ENCODE measurements at places on chromosomes 11 and 22. TPM values are rescaled to one million over a fixed set of nuclear protein-coding genes. Genes with fewer than 3 reads are reported as not detected.

GRCh38 chr11:107999759-108000455 is 8.8 kb upstream of the CUL5 start:
- no peak for DNase-seq

- no peak for DNase-seq
Measured at GRCh38 chr11:111957663-111958444, 20.7 kb downstream of the DIXDC1 start.

DNA sequence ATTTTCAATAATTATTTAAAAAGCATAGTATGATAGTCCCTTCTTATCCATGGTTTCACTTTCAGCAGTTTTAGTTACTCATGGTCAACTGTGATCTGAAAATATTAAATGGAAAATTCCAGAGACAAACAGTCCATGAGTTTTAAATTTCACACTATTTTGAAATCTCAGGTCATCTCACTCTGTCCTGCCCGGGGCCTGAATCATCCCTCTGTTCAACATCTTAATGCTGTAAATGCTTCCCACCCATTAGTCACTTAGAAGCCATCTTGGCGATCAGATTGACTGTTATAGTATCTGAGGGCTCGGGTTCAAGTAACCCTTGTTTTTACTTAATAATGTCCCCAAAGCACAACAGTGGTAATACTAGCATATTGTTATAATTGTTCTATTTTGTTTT is 1509.3 kb downstream of the FAM181B start:
- no peak for DNase-seq

DNA sequence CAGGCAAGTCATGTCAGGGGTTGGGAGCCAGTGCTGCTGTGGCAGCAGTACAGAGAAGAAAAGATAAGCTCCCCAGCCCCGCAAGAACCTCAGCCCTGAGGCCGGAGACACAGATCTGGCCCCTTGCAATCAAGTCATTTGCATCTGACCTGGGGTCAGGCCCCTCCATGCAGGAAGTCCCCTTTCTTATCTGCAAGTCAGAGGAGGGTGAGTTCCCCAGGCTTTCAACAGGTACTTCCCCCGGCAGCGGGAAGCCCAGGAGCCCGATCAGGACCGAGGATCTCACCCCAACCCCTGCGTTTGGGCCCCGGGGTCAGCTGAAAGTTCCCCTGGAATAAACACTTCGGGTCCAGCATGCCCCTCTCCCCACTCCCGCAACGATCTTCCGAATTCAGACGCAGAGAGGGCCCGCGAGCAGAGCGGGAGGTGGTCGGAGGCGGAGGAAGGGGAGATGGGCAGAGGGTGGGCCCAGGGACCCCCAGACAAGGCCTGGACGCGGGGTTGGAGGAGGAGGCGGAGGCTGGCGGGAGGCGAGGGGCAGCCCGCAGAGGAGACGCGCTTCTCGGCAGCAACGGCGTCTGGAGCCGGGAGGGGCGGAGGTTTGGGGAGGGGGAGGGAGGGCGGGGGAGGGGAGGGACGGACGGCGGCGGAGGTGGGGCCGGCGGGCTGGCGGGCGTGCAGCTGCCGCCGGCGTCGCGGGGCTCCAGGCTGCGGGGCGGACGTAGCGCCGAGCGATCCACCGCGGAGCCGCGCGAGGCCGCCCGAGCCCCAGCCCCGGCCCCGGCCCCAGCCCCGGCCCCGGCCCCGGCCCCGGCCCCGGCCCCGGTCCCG is at the start of gene TSPAN18:
TSS of gene TSPAN18 (plus strand) at position 680 of the 831 bp plus-strand sequence. CDS start 179,455 bp downstream, outside the sequence.
- DNase-seq = peak; percentile 19

DNA sequence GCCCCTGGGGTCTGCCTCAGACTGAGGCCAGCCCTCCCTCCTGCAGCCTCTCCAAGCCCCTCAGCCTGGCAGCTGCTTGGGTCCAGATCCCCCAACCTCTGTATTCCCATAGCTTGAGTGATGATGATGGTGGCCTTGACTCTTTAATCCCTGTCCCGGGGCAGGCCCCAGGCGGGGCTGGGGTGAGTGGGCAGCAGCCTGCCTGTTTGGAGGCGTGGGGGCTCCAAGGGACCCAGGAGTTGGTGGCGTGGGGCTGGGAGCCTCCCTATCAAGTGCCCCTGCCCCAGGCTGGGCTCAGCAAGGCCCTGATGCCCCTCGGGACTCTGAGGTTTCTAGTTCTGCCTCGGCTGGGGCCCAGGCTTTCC is 22.5 kb downstream of the PPIL2 start:
- DNase-seq = no peak

DNA sequence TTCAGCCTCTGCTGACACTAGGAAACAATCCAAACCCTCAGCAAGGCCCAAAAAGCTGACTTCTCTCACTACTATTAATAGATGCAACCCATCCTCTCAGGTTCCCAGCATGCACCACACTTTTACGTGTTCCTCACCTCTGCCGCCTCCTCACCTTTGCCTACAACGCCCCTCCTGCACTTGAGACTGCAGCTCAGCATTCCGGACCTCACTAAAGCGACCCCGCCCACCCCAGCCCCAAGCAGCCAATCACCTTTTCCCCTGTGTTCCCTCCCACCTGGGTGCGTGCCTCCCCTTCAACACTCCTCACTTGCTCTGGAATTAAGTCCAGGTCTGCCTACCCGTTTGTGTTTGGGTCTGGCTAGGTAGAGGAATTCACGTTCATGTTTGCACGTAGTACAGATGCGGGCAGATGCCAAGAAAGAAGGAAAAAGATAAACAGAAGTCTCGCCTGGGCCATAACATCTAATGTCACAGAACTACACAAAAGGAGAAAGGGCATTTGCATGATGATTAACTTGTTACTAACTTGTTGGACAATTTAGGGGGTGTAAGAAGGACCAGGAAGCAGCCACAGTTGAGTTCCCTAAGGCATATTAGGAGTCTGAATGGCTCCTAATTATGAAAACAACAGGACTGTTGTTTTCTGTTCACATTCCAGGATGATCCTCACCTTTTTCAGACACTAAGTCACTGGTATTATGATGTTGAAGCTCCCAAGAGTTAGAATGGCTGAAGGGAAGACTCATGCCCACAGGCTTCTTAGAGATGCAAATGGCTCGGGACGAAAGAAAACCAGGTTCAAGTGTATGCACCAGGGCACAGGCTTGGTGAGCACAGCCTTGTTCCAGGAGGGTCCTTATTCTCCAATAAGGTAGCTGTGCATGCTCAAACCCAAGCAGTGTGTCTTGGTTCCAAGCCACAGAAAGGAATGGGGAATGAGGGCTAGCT is 102.2 kb downstream of the MICAL3 start:
- DNase-seq = no peak

- DNase-seq = peak; percentile 96
Measured at GRCh38 chr22:37804881-37805809, 2.6 kb upstream of the GCAT start.

DNA sequence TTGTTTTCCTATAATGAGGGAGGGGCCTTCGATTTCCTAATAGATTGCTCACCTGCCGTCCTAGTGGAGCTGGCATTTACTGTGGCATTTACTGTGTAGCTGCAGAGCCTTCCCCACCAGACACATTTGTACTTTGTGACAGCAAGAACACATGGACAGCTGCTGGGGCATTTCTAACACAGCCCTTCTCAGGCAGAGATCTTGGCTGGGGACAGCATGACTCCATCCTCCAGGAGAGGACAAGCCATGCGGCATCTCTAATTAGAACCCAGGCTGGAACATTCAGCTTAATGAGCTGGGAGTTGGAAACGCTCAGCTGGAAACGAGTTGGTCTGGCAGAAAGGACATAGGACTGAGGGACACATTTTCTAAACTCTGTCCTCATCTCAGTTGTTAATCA is 887.5 kb downstream of the NTM start:
- DNase-seq = no peak

GRCh38 chr11:14971865-14972580 is at the start of gene CALCA:
CALCA (minus strand) TSS chr11:14972351; CDS start chr11:14971192, 1,159 bp downstream.
- DNase-seq = no peak

DNA sequence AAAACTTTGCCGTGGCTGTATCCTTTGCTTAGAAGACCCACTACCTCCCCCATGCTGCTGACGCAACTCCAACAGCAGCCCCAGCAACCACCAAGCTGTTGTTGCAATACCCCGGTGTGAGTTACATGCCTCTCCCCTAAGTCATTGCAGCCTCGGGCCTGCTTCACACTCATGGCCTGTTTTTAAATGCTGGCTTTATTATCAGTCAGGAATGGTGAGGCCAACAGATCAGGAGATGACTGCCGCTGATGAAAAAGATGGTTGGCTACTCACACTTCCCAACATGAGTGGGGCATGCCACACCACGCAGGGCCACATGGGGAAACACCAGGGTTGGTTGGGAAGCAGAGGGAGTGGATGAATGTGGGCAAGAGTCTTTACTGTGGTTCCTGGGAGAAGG is 171.5 kb upstream of the SYT13 start:
- no peak for DNase-seq

DNA sequence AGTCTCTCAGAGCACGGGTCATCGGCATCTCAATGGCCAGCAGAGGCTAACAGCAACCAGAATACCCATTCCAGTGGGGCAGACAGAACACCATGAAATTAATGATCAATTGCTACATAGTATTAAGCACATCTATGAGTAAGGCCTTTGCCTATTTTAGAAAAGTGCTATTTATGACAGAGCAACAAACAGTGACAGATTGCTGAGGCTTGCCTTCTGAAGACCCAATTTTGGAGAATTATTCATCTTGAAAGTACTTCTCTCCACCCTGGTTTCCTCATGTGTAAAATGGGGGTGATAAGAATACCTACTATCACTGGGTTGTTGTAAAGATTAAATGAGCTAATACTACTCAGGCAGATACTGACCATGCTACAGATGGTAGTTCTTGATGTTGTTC is 232.7 kb downstream of the TENM4 start:
- no peak for DNase-seq

The APOL5 gene
- not detected for total RNA-seq

The GP1BB gene
- not detected for total RNA-seq

DNA sequence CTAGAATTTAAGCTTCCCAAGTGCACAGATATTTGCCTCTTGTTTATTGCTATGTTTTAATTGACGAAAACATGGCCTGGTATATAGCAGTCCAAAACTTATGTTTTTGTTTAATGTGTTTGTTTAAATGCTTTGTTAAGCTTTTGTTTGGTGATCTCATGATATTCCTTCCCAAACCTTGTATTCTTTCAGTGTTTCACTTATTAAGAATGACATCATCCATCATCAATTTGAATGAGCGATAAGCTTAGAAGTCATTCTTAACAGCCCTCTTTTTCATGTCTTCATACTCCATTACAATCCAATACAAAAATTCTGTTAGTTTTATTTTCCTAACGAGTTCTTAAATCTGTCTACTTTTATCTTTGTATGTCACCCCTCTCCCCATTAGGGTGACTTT is 206.0 kb downstream of the DYNC2H1 start:
- DNase-seq = no peak

- DNase-seq = no peak
Measured at GRCh38 chr11:103499710-103500340, 390.6 kb downstream of the DYNC2H1 start.

GRCh38 chr11:123111465-123111864 is 49.5 kb upstream of the HSPA8 start:
- no peak for DNase-seq

The FGF19 gene
- total RNA-seq = not detected

- DNase-seq = no peak
Measured at GRCh38 chr22:27212617-27213177, 555.3 kb downstream of the MIAT start.

GRCh38 chr22:30167296-30167695 is 79.3 kb downstream of the LIF start:
- no peak for DNase-seq

DNA sequence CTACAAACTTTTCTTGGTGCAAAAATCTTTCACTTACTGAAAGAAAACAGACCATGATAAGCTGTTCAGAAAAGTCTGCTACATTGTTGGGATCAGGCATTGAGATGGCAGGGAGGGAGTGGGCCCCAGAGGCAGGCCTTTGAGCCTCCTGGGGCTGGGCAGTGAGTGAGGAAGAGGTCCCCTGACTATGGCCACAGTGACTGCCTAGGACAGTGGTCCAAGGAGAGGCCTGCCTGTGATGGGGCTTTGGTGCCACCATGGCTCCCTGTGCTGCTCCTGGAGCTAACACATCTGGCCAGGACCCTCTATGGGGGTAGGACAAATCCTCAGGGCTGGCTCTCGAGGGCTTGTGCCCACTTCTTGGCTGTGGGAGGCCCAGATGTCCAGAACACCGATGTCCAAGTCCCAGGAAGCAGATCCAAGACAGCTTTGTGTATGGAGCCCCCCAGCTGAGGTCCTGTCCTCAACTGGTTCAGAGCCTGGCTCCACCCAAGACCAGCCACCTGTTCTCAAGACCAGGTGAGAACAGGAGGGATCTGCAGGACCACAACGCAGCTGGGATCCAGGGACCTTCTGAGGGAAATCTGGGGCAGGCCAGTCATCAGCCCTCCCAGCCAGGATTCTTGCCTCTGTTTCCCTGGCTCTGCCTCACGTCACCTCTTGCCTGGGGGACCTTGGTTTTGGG is 36.9 kb downstream of the PPM1F start:
- no peak for DNase-seq

GRCh38 chr11:14290422-14290821 is 68.6 kb downstream of the RRAS2 start:
- DNase-seq = no peak

The PDXP gene
- 5.0 TPM for total RNA-seq

DNA sequence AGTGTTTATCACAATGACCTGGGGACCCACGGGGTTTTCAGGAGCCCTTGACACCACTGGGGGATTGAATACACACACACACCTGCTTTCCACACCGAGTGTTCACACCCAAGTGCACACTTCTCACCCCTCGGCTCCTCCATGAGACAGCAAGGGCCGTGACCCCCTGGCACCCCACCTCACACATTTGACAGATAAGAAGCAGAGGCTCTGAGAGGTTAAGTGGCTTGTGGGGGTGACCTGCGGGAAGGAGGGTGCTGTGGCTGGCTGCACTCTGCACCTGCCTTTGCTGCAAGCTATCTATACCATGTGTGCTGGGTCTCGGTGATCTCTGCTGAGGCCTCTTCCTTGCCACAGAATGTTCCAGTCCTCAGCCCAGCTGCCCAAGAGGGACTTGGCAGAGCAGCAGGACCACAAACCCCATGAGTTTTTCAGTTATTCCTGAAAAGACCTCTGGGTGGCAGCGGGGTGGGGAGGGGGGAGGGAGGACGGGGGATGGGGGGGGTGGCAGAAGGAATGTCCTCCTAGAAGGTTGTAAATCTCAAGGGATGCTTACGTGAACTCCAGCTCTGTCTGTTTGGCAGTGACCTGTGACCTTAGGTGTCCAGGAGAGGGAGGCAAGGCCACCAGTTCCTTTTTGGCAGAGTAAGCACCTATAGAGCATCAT is 47.9 kb upstream of the RFPL3 start:
- no peak for DNase-seq

DNA sequence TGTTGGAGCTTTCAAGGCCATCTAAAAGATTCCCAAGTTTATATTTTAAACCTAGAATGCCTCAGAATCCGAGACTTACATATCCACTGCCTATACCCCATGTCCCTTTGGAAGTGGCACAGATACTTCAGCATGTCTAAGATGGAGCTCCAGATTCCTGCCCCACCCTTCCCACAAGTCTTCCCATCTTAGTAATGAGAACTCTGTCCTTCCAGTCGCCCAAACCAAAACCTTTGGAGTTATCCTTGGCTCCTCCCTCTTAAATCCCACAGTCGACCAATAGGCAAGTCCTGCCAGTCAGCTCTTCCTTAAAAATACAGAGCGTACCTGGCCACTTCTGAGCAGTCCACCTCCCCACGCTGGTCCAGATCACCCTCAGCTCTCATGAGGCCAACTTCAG is 4.3 kb downstream of the POLD4 start:
- DNase-seq = no peak

Measured in pancreas (tissue), 10 donors.